ENCODE measurements at places on chromosomes 13 and 19.

DNA sequence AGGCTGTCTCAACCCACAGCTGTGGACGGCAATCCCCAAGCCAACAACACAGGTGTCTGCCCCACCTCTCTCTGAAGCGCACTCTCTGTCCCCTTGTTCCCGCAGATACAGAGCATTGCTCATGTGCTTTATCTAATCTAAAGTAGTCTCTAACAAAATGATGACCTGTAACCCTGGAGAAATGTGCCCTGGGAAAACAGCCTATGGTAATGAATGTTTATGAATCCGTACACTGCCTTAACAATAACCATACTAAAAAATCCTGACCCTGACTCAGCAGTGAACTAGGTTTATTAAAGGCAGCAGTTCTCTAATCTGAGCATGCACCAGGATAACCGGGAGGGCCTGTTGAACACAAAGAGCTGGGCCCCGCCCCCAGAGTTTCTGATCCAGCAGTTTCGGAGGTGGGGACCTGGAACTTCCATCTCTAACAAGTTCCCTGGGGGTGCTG, 50.7 kb upstream of the SLC15A1 start:
- DNase-seq, result no peak

- DNase-seq, result peak; percentile 18
Observed at GRCh38 chr19:55116859-55117662, at the start of gene PPP1R12C. PPP1R12C (minus strand) TSS chr19:55117637; CDS start chr19:55117543, 94 bp downstream.

GRCh38 chr19:16607819-16608218, 20.2 kb downstream of the MED26 start:
- DNase-seq, result no peak

- DNase-seq, result no peak
Observed at GRCh38 chr19:40872209-40872608, 9.8 kb downstream of the CYP2A7 start.

DNA sequence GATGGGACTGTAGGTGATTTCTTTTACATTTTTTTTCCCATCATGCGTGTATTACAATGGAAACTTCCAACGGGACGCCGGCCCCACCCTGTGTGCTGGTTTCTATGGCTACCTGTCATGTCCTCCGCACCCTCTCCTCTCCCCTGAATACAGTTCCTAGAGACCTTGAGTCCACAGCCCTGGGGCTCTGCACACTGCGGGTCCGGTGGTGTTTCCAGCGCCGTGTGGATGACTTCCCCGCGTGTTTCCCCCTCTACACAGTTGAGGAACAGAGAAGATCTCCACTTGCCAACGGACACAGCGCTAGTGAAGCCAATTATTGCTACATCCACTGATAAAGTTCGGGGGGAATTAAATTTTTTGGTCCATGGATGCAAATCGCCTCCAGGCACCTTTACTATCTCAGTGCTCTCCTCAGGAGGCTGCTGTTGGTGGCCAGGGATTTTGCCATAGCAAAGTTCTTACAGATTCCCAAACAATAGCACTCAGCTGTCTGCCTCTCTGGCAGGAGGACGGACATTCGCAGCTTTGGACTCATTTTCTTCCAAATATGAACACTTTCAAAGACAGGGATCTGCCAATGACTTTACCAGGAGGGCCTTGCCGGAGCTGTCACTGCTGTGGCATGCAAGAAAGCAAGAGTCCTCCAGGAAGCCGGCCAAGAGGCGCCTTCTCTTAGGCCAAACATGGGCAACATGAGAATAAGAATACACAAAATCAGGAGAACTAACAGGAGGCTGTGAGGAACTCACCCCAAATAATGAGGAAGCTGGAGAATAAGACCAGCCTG, 39.3 kb upstream of the GAS6 start:
- DNase-seq, result no peak

DNA sequence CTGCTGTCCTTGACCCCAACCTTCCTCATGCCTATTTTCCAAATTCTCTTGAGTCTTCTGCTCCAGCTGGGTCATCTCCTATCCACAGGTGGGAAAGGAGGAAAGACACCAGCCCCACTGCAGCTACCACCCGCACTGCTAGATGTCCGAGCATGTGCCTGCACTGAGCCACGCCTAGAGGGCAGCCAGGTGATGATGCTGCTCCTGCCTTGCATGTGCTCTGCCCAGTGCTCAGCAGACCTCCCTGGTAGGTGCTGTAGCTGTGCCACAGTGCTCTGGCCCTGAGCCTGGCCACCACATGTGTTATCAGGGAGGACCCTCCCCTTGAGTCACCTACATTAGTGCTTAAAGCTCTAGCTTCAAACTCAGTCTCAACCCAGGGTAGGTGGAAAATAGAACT, 6.9 kb upstream of the CYSLTR2 start:
- no peak for DNase-seq

DNA sequence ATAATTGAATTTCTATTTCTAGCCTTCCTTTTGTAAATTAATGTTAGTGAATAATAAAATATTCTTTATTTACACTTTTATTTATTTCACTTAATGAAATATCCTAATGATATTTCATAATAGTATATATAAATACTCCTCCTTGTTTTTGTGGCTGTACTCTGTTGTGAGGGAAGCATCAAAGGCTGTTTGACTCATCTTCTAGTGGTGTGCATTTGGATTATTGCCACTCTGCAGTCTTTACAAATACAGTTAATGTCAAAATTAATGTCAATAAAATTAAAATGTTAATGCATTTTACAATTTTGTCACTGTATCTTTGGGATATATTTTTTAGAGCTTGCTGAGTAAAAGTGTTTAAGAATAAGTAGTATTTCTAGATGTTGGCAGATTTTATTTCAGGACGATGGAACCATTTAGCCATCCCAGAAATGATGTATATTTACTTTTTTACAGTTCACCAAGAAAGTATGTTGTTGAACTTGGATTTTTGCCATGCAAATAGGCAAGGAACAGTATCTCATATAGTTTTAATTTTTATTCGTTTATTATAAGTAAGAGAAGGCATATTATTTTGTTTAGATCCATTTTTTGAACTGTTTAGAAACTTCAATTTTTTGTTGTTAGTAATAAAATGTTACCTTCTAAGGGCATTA, 281.2 kb upstream of the SLITRK6 start:
- DNase-seq, result no peak

DNA sequence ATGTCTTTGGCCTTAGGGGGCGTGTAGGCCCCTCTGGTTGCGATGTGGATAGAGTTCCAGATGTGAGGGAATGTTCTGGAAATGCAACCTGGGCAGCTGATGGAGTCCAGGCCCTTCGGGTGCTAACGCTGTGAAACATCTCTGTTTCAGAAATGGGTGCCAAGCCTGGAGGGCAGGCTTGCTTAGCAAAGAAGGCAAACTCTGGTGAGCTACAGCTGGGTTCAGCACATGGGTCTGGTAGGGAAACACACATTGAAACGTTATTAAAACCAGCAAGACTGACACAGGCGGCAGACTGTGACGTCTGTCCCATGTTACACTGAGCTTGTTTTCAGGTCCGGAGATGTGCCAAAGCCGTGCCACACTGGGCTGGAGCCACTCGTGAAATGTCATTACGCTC, 8.6 kb upstream of the CDC16 start:
- no peak for DNase-seq
